ENCODE measurements at places on chromosomes 4 and X. TPM values are rescaled to one million over a fixed set of nuclear protein-coding genes. Genes with fewer than 3 reads are reported as not detected.
A peak's percentile ranks its signal among the peaks of the same experiment; 100 is the strongest.

RIPPLY1 gene
- total RNA-seq: not detected

GUCY1A1 gene
- 50.3 TPM for total RNA-seq

DGKK gene
- total RNA-seq: not detected

ARMCX1 gene
- 44.2 TPM for total RNA-seq

PNMA5 gene
- total RNA-seq: not detected

ADGRG4 gene
- 4.4 TPM for total RNA-seq

PDHA2 gene
- not detected for total RNA-seq

HPGDS gene
- total RNA-seq: not detected

- H3K4me1 ChIP-seq: no peaks in the 10 kb centered on the region
These were observed at the start of gene GALNTL6 for GRCh38 chr4:171812665-171813525. TSS of gene GALNTL6 (plus strand) at chr4:171813404.

GRCh38 chr4:6497796-6498195 lies 25.4 kb upstream of the PPP2R2C start:
- H3K4me3 ChIP-seq: no peak overlapping the region
- H3K27me3 ChIP-seq: no peaks in the 10 kb centered on the region
- H3K4me1 ChIP-seq: no peaks in the 10 kb centered on the region
- no peak for DNase-seq

- no peak overlapping the region for H3K27ac ChIP-seq
- DNase-seq: no peak
- no peaks in the 10 kb centered on the region for H3K27me3 ChIP-seq
- H3K36me3 ChIP-seq: no peaks in the 10 kb centered on the region
- no peak overlapping the region for H3K4me3 ChIP-seq
These were observed 9.6 kb upstream of the PGRMC1 start for GRCh38 chrX:119226446-119226845.

DNA sequence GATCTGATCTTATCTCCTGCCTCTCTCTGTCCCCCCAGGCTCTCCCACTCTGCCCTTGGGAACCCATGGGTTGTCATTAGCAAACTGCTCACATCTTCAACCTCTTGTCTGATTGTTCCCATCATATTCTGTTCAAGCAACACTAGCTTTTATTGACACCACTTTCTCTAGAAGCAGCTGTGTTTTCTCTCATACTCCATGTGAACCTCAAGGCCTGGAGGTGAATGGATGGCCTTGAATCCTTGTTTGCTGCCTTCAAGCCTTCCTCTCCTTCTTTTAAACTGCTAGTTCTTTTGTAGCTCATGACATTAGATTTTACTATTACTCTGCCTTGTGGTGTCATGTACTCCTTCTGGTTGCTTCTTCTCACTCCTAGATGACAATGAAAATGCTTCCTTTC lies 149.5 kb upstream of the WDFY3 start:
- no peaks in the 10 kb centered on the region for H3K36me3 ChIP-seq
- no peaks in the 10 kb centered on the region for H3K27me3 ChIP-seq
- H3K4me3 ChIP-seq: no peak overlapping the region
- H3K4me1 ChIP-seq: no peaks in the 10 kb centered on the region
- DNase-seq: no peak

- no peak overlapping the region for H3K4me3 ChIP-seq
- H3K36me3 ChIP-seq: no peaks in the 10 kb centered on the region
- H3K27me3 ChIP-seq: no peaks in the 10 kb centered on the region
- DNase-seq: no peak
- no peaks in the 10 kb centered on the region for H3K4me1 ChIP-seq
These were observed 6.5 kb downstream of the PIGA start for GRCh38 chrX:15328821-15329220.

DNA sequence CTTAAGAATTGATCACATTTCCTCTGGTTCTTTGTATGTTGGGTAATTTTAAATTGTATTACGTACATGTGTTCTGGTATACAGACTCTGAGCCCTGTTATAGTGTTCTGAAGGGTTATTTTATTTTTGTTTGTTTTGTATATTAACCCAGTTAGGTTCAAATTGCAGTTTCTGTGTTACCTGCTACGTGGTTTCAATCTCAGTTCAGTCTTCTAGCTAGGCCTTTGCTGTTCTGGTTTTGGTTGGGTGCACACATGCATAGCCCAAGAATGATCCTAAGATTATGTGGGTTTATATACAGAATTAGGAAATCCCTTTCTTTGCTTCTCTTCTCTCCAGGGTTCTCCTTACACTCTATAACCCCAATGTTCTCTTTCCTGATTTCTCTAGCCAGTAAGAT lies 161.0 kb downstream of the PPP1R2C start:
- no peaks in the 10 kb centered on the region for H3K4me1 ChIP-seq
- no peaks in the 10 kb centered on the region for H3K27me3 ChIP-seq
- no peak for DNase-seq
- H3K4me3 ChIP-seq: no peak overlapping the region
- H3K27ac ChIP-seq: no peak overlapping the region

- no peaks in the 10 kb centered on the region for H3K36me3 ChIP-seq
- peak overlapping the region; percentile 2 for H3K4me3 ChIP-seq
- H3K27me3 ChIP-seq: peaks cover 3% of the 10 kb centered on the region
- no peaks in the 10 kb centered on the region for H3K4me1 ChIP-seq
- no peak overlapping the region for H3K27ac ChIP-seq
These were observed 188.0 kb downstream of the STIM2 start for GRCh38 chr4:27048429-27049238.

DNA sequence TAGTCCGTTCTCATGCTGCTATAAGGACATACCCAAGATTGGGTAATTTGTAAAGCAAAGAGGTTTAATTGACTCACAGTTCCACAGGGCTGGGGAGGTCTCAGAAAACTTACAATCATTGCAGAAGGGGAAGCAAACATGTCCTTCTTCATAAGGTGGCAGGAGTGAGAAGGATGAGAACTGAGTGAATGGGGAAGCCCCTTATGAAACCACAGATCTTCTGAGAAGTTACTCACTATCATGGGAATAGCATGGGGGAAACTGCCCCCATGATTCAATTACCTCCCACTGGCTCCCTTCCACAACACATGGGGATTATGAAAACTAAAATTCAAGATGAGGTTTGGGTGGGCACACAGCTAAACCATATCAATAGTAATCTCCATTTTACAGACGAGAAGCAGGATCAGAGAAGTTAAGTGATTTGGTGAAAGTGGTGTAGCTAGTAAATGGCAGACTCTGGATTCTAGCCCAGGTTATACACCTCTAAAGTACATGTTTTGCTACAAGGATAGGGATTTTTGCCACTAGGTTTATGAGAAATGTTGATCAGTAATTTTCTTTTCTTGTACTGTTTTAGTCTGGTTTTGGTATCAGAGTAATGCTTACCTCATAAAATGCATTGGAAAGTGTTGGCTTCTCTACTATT lies 47.3 kb upstream of the C1GALT1C1 start:
- no peaks in the 10 kb centered on the region for H3K4me1 ChIP-seq
- H3K27me3 ChIP-seq: no peaks in the 10 kb centered on the region
- no peak overlapping the region for H3K27ac ChIP-seq
